T follicular helper cell (primary cell): ENCODE measurements at places on chromosomes 7 and 10.

DNA sequence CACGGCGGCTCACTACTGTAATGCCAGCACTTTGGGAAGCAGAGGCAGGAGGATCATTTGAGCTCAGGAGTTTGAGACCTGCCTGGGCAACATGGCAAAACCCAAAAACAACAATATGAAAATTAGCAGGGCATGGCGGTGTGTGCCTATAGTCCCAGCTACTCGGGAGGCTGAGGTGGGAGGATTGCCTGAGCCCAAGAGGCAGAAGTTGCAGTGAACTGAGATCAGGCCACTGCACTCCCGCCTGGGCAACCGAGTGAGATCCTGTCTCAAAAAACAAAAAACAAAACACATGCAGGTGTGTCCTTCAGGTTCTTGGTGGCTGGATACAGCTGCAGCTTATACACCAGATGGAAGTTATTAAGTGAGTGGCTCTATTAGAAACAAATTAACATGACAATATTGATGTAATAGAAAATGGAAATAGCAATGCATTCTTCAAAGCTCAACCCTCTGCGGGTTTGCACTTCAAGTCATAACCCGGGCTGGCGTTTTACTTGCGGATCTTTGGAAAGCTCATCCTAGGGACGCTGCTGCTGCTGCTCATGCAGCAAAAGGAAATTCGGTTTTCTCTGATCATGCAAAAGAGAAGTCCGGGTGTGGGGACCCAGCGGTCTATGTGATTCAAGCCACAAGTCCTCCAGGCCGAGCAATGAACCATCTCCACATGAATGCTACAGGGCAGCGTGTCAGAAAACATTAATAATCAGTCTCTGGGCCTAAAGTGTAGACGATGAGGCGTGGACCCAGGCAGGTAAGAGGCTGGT lies 281.9 kb downstream of the PRPF18 start:
- no peak for DNase-seq

GRCh38 chr7:25636871-25637283 lies 408.6 kb upstream of the NPVF start:
- no peak for DNase-seq

DNA sequence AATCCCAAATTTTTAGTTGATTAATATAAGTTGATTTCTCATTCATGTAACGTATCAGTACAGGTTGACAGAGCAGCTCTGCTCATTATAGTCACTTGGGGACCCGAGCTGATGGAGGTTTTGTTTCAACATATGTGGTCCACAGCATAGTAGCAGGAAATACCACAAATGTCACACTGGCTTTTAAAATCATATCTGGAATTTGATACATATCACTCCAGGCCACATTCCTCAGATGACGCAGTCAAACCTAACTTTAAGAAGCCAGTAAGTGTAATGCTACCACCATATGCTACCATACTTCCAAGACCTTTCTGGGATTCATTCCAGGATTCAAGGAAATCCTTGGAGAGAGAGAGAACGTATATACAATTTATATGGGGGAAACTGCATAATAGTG lies 156.3 kb downstream of the PHF14 start:
- no peak for DNase-seq

DNA sequence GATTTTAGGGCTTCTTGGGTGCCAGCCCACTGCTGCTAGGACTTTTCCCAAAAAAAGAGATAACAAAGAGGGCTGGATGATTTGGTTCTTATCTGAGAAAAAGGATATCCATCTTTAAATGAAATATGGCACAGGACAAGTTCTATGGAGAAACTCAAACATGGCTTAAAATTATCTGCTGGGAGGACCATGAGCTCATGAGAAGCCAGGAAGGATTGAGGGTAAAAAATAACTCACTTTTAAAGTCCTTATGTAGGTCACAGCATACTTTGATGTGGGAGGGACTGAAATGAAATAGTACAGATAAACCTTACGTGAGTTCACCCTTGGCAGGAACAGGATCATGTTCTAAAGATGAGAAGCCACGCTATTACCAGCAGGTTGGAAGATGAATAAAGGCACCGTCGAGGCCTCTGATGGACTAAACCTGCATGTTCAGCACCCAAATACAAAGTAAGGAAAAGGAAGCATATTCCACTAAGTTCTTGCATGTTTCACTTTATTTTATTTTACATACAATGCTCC lies 369.2 kb upstream of the KLF6 start:
- no peak for DNase-seq

- DNase-seq: no peak
Measured at GRCh38 chr10:28202941-28203352, 99.9 kb downstream of the MPP7 start.

- no peak for DNase-seq
Measured at GRCh38 chr10:42960991-42961795, 115.7 kb upstream of the RET start.

DNA sequence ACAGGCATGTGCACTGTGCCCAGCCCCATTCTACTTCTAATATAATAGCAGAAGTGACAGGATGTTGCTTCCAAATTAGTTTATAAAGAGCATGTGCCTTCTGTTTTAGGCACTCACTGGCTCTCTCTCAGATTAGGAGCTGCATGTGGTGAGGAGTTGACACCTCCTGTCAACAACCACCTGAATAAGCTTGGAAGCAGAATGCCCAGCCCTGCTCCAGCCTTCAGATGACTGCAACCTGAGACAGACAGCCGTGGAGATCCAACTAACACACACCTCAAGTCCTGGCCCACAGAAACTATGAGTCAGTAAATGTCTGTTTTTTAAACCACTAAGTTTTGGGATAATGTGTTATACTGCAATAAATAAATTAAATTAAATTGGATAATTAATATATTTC lies 54.5 kb downstream of the PARD3 start:
- no peak for DNase-seq

- DNase-seq: no peak
Measured at GRCh38 chr7:885261-885892, 9.0 kb downstream of the GET4 start.

DNA sequence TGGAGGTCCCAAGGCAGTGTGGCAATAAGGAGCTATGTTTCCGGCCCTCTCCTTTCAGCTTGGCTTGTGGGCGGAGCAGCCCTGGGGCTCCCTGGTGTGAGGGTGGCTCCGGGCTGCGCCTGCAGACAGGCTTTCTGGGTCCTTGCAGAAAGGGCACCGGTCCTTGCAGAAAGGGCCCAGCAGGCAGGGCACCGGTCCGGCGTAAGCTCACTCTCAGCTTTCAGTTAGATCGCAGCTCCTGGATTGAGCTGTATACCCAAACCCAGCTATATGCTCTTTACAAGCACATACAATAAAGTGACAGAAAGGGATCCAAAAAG lies 293.8 kb upstream of the SHH start:
- DNase-seq: no peak

- DNase-seq: no peak
Measured at GRCh38 chr10:35133586-35133985, 6.9 kb downstream of the CREM start.

DNA sequence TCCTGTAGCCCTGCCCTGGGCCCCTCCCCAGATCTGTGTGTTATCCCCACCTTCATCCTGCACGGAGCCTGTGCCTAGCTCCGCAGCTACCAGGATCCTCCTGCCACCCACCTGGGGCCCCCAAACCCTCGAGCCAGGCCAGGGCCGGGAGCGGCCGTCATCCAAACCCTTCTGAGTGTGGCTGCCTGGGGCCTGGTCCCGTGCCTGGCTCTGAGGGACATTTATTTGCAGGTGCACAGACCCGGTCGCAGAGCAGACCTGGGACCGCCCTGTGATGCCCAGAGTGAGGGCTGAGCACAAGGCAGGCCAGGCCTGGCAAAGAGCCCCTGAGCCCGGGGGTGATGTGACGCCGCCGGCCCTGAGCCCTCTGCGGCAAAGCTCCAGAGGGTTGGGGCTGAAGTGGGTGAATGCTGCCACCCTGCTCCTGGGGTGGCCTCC lies 27.4 kb upstream of the INPP5A start:
- DNase-seq: no peak

- DNase-seq: no peak
Measured at GRCh38 chr7:150722431-150722931, 6.1 kb downstream of the GIMAP1 start.

DNA sequence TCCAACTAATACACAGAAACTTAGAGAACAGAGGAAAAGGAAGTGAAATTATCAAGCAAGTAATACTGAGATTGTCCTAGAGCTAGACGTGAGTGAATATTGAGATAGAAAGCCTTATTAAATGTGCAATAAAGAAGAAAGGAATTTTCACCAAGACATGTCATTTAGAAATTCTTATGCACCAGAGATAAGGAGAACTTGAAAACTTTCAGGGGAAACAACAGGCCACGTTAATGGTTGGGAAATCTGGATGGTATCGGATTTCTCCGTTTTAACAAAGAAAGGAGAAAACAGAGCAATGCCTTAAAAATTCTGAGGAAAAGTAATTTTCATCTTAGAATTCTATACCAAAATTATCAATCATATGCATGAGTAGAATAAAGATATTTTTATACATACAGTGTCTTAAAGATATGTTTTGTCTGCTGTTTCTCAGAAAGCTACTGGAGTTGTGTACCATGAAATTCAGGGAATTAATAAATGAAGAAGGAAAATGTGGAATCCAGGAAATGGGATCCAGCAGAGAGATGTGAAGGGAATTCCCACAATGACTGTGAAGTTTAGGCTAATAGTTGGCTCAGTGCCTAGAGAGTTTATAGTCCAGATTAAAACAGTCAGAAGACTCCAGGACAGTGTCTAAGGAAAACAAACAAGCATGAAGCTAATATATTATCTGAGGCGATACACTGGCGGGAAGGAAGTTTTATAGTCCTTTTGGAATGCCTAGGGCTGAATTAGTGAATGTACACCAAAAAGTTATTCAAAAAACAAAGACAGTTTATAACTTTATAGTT lies 159.5 kb downstream of the PPP1R9A start:
- no peak for DNase-seq

- DNase-seq: no peak
Measured at GRCh38 chr7:16923019-16923418, 41.2 kb upstream of the AGR3 start.

GRCh38 chr7:23213755-23214154 lies 31.9 kb downstream of the NUP42 start:
- DNase-seq: no peak

GRCh38 chr7:47587976-47588375 lies 6.1 kb upstream of the TNS3 start:
- no peak for DNase-seq

DNA sequence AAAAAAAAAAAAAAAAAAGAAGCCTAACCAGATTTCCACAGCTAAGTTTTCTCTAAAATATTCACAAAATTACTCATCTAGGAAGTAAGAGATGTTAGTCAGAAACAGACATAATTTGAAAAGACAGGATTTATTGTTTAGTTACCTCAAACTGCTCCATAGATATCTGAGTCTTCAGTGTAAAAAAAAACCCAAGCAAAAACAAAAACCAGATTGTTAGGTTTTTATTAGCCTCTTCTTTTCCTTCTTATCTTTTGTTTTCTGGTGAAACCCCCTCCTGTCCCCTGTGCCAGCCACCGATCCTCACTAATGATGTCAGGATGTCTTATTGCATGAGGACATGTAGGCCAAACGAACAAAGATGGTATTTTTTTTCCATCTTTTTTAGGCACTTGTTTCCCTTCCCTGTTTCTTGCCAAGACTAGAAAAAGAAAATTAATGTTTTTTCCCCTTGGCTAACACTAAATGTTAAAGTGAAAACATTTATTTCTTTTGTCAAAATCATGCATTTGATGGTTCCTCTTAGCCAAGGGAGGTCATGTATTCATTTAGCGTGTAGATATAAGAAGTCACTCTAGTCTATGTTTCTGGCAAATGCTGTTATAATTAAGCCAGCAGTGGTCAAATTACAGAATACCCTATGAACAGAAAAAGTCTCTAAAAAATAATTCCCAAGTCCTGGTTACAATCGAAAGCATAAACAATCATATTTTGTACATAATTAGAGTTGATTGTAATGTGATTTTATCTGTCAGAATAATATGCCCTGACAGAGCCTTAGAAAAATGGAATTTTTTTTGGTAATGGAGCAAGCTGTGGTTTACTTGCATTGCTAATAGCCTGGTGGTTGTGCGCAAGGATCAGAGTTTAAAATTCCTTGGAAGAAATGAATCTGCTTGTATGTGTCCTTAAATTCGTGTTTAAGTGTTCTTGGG lies 702.4 kb upstream of the FZD8 start:
- no peak for DNase-seq

DNA sequence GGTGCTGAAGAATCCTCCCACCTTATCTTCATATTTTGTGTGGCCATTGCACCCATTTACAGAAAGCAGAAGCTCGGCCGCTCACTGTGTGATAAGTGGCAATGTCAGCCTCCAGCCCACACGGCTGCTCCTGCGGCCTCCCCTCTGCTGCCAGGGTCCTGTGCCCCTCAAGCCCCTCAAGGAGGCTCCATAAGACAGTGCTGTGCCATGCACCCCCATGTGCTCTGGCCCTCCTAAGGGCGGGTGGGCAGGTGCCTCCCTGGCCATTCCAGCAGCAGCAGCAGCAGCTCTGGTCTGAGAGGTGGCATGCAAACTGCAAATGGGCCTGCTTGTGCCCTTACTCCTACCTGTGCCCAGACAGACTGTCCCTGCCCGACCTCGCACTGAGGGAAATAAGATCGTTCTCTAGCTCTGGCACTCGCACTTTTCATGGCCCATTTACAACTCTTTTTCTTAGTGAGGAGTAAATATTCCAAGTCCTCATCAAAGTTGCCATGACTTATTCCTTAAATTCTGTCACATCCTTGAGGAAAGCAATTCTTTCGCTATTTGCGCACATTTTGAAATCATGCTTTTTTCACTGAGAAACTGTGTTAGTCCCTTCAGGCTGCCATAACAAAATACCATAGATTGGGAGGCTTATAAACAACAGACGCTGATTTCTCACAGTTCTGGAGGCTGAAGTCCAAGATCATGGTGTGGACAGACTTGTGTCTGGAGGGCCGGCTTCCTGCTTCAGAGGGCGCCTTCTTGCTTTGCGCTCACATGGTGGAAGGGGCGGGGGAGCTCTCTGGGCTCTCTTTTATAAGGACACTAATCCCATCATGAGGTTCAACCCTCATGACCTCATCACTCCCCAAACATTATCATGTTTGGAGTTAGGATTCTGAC lies 187.8 kb downstream of the COBL start:
- no peak for DNase-seq
